NCI-H748 treated with DMSO at 0.1 percent for 48 hours (cell line): ENCODE measurements at places on chromosomes 4 and X.

GRCh38 chr4:48243887-48244286 lies 25.8 kb downstream of the TEC start:
- DNase-seq = no peak

GRCh38 chr4:87938746-87939145 lies 36.8 kb upstream of the SPP1 start:
- no peak for DNase-seq

GRCh38 chr4:118139241-118139640 lies 105.0 kb downstream of the NDST3 start:
- DNase-seq = no peak

- no peak for DNase-seq
These were observed 138.7 kb upstream of the RAPGEF2 start for GRCh38 chr4:158964114-158964727.

- no peak for DNase-seq
These were observed 8.9 kb downstream of the ZNF330 start for GRCh38 chr4:141229408-141230101.

- no peak for DNase-seq
These were observed 736.1 kb upstream of the ADGRL3 start for GRCh38 chr4:60463857-60464502.

DNA sequence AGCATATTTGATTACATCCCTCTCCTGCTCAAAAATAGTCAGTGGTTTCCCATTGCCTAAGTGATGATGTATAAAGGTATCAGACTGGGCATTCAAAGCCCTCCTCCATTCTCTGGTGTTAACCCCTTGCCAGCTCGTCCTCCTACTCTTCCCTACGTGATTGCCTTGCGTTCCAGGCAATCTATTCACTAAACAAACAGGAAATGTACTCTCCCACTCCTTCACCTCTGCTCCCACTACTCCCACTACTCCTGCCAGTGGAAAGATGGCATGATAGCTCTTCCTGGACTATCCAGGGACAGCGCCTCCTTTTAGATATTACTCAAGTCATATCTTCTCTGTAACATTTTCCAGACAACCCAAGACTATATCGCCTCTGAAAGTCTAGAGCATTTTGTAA lies 5.8 kb downstream of the DGAT2L6 start:
- no peak for DNase-seq

GRCh38 chr4:139734201-139734874 lies 68.7 kb downstream of the MGST2 start:
- DNase-seq = no peak

DNA sequence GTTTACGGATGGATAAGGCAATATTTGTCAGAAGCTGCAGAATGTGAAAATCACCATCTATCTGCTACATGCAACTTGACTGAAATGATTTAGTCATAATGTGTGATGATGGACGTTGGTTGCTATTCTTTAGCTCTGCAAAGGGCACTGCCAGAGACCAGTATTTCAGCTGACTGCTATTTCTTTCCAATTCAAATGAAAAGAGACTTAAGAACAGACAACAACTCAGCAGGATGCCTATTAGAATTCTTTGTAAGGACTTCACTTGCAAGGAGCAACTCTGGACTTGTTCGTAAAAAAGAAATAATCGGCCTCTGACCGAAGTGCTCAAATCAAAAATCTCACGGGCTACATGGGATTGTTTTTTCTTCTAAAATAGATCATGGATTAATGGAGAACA lies 262.7 kb downstream of the DHX15 start:
- no peak for DNase-seq

DNA sequence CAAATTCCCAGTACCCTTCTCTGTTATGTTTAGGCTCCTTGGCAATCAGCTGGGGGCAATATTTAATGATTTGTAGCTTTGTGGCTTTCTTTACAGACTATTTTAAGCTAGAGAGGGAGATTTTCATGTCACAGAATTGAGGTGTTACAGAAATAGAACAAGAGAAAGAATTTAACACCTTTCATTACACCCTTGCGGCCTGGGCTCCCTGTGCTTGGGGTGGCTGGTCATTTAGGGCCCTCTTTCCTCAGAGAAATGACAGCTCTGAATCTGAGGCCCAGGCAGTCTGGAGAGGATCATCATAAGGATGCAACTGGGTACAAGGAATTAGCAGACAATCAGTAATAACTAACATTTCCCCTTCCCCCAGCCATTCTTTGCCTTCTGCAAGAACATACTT lies 104.5 kb upstream of the INTU start:
- DNase-seq = no peak

GRCh38 chr4:101651778-101652177 lies 138.8 kb upstream of the BANK1 start:
- no peak for DNase-seq
